ENCODE measurements at places on chromosomes 3 and 15.

GRCh38 chr3:154235330-154235729 lies 89.0 kb downstream of the DHX36 start:
- no peak for DNase-seq

DNA sequence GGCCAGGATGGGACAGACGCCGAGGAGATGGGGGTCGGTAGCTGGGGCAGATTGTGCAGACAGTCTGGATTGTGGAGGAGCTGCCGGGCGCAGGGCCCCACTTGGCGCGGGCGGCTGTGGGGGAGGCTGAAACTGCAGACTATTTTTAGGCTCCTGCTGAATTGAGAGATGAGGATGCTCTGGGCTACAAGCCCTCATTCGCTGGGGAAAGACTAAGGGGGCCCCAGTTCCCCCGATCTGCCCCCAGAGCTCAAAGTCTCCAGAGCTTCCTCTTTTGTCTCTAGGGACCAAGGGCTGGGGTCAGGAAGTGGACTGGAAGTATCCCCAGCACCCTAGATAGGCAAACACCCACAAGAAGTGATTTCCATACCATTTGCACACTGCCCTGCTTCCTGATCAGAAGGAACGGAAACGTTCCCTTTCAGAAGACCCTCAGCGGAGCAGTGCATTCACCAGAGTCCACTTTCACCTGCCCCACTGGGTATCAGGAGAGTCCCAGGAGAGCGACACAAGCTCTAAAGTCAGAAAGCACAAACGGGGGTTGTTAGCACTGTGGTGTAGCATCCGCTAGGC lies 29.7 kb downstream of the SEMA7A start:
- DNase-seq = no peak

DNA sequence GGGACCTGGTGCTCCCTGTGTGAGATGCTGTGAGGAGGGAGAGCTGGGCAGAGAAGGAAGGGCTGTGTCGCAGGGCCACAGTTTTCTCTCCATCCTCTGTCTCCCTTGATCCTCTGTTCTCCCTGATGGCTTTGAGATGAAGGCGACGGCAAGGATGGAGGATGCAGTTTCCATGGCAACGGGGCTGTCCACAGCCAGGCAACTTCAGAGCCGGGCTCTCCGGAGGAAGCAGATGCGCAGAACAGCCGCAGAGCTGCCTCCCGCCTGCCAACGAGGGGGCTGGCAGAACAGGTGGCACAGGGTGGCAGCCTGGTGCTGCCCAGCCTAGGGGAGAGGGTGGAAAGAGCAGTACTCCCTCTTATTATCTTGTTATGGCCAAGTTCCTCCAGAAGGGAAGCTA lies 9.9 kb upstream of the GRM2 start:
- DNase-seq = no peak

DNA sequence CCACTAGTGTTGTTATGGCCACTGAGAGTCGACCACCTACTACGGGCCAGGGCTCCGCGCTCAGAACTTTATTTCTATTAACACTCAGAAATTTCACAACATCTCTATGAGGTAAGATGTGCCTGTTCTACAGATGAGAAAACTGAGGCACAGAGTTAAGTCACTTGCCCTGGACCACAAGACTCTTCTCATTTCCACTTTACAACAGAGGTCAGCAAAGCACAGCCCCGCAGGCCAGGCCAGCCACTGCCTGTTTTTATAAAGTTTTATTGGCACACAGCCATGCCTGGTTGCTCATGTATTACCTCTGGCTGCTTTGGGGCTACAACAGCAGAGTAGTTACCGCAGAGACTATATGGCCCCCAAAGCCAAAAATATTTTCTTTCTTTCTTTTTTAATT lies 503.6 kb downstream of the SHQ1 start:
- DNase-seq = no peak

GRCh38 chr3:129609591-129610182 lies 3.2 kb upstream of the PLXND1 start:
- no peak for DNase-seq

All from stimulated activated CD8-positive, alpha-beta memory T cell treated with anti-CD3 and anti-CD28 coated beads, Interleukin-12 subunit alpha, Interleukin-12 subunit beta, amount 100 ng/mL, for 4 hours (primary cell).